Panc1 (cell line): ENCODE measurements at places on chromosomes 5 and 9. TPM values are rescaled to one million over a fixed set of nuclear protein-coding genes. Genes with fewer than 3 reads are reported as not detected.

Gene SLC6A7
- not detected for total RNA-seq

Gene ITGA2
- 41.8 TPM for total RNA-seq

Gene ARL14EPL
- not detected for total RNA-seq

Gene NUTM2G
- total RNA-seq = not detected

Gene LRRC26
- 0.69 TPM for total RNA-seq

Gene ADAMTSL2
- total RNA-seq = 0.10 TPM

Gene SPINK13
- not detected for total RNA-seq

Gene RASEF
- total RNA-seq = 2.9 TPM

Gene SLC28A3
- not detected for total RNA-seq

Gene PRR7
- total RNA-seq = 39.2 TPM

Gene SLC45A2
- total RNA-seq = not detected

Gene NTMT1
- 47.5 TPM for total RNA-seq

Gene CHSY3
- not detected for total RNA-seq

Gene CDH10
- 0.72 TPM for total RNA-seq

Gene ANP32B
- 109 TPM for total RNA-seq

Gene ADAMTS12
- 0.15 TPM for total RNA-seq

Gene GNG10
- 40.0 TPM for total RNA-seq

Gene HACD4
- 0.13 TPM for total RNA-seq

Gene LSM11
- total RNA-seq = 1.6 TPM

Gene DEPDC1B
- total RNA-seq = 22.2 TPM

Gene LCP2
- 0.36 TPM for total RNA-seq

Gene ZDHHC12
- total RNA-seq = 39.3 TPM

Gene GABBR2
- total RNA-seq = 6.3 TPM

Gene PCA3
- total RNA-seq = not detected

Gene SLC6A19
- 0.23 TPM for total RNA-seq

Gene PITX1
- 41.5 TPM for total RNA-seq

Gene FCHO2
- 25.3 TPM for total RNA-seq

Gene INSL6
- total RNA-seq = not detected

Gene MYORG
- total RNA-seq = 9.7 TPM

Gene SPAG8
- 0.90 TPM for total RNA-seq

Gene COMMD10
- total RNA-seq = 37.9 TPM

Gene FOXI1
- total RNA-seq = 0.44 TPM

Gene ADAMTS16
- 0.54 TPM for total RNA-seq

Gene GFPT2
- 2.1 TPM for total RNA-seq

Gene BNC2
- total RNA-seq = 5.7 TPM

Gene NEUROG1
- not detected for total RNA-seq

Gene GPR150
- total RNA-seq = 0.54 TPM

Gene INIP
- total RNA-seq = 20.0 TPM

Gene MTAP
- total RNA-seq = 9.6 TPM

Gene GFI1B
- 0.08 TPM for total RNA-seq

Gene FGF18
- total RNA-seq = 1.7 TPM
